ENCODE measurements at places on chromosomes 3 and 15.

GRCh38 chr15:42194513-42194912 is 13.6 kb downstream of the VPS39 start:
- no peak for DNase-seq

DNA sequence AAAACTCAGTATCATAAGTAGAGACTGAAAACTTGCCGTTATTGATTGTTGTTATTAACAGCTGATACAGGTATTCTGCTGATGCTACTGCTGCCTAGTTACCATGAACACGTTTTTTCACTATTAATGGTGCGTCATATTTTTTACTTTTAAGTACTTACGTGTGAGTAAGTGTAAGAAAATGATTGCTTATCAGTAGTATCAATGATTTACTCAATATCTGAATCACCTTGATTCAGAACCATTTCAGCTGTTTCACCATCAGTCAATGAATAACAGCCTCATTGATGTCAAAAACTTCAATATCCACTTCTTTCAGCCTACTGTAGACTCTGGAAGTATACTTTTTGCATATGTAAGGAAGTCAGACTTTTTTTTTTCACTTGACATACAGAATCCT is 4.7 kb downstream of the CCR8 start:
- no peak for DNase-seq

DNA sequence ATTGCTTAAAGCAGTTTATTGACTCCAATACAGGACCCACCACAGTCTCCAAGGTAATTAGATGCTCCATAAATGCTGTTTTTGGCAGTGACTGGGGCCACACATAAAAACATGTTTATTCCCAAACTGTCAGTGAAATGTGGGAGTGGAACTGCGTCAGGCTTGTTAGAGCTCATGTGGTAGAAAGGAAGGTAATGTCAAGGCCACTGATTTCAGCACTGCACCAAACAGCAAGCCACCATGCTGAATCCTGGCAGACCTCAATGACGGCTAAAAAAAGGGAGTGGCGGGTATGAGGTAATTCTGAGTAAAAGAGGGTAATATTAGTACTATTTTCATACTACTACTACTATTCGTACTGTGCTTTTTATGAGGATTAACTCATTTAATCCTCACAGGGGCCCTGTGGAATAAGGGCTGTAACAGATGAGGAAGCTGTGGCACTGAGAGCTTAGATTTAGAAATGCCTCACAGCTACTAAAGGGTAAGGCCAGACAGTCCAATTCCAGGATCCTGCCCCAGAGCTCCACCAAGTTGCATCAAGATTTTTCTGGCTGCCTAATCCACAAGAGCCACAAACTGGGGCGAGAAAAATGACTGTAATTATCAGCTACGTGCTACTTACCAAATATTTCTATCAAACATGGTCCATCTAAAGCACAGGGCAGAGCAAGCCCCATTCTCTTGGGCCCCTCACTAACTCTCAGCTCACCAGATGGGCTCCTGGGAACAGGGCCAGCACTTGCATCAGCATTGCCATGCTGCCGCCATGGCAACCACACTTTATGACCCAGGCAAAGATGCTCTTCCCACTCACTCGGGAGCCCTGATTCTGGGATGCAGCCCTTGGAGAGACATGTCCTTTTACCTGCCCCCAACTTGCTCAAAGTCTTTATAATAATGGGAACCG is 83.6 kb upstream of the SPATA12 start:
- DNase-seq = no peak

GRCh38 chr3:32460031-32460749 is 42.5 kb downstream of the CMTM6 start:
- peak; percentile 89 for DNase-seq

DNA sequence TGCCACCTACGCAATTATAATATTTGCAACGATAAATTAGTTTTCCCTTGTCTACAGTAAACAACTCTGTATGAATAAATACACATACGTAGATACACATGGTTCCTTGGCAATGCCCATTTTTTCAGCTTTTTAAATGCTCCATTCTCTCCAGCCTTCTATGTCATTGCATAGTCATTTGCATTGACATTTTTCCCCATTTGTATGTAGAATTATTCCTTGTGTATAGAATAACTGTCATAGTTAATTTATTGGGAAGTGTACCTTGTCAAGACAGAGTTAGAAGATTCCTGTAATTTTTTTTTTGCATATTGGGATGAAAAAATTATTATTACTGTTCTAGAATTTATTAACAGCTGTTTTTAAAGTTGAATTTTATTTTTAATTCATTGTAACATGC is 736.7 kb upstream of the DPPA4 start:
- DNase-seq = no peak

- no peak for DNase-seq
Measured at GRCh38 chr3:106814231-106814630, 563.0 kb upstream of the CCDC54 start.

DNA sequence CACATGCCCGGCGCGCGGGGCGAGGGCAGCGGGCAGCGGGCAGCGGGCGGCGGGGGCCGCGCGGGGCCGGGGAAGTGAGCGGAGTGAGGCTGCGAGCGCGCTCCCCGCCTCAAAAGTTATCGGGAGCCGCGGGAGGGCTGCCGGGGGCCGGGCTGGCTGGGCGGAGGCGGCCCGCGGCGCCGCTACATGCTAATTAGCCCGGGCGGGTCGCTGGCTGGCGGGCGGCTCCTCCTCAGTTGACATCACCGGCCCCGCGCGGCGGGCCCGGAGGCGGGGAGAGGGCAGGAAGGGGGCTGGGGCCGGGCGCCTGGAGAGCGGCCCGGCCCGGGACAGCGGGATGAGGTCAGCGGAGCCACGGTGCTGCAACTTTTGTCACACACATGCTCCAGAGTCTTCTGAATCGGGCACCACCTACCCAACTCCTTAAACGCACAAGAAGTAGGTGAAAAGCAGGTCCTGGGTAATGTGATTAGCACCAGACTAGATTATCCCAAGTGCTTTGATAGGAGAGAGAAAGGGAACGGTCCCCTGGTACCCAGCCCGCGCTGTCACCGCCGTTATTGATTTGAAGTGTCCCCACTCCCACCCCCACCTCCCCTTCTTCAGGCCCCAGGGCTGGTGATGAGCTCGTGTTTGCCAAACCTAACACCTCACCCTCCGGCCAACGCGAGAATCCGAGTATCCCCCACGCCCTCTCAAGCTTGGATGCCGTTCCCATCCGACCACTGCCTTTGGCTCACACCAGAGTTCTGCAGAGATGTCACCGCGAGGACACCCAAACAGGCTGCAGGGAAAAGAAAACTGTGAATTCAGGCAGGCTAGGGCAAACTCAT is at the start of gene HEG1:
Gene HEG1, minus strand, starts transcription at position 85 of the 833 bp plus-strand sequence. CDS start 107 bp downstream, outside the sequence.
- DNase-seq = peak; percentile 97

- no peak for DNase-seq
Measured at GRCh38 chr3:15693355-15693754, 91.8 kb downstream of the BTD start.
